ENCODE measurements at places on chromosomes 16 and 17. TPM values are rescaled to one million over a fixed set of nuclear protein-coding genes. Genes with fewer than 3 reads are reported as not detected.
A peak's percentile ranks its signal among the peaks of the same experiment; 100 is the strongest.

The CCNF gene
- total RNA-seq = 68.6 TPM

The DNAI2 gene
- 1.4 TPM for total RNA-seq

The ZFPM1 gene
- total RNA-seq = 13.8 TPM

The OTOP3 gene
- not detected for total RNA-seq

The TNK1 gene
- 5.5 TPM for total RNA-seq

The SEC14L5 gene
- total RNA-seq = not detected

The EMC8 gene
- 26.5 TPM for total RNA-seq

The MATCAP1 gene
- 31.9 TPM for total RNA-seq

- no peaks in the 10 kb centered on the region for H3K27me3 ChIP-seq
- no peak overlapping the region for H3K4me3 ChIP-seq
- H3K36me3 ChIP-seq = peaks cover 2% of the 10 kb centered on the region
- H3K4me1 ChIP-seq = peaks cover 14% of the 10 kb centered on the region
- DNase-seq = no peak
Observed at GRCh38 chr17:35729405-35729833, 2.0 kb upstream of the RASL10B start.

GRCh38 chr16:71439523-71439922 is 2.3 kb downstream of the TLE7 start:
- DNase-seq = no peak
- H3K4me3 ChIP-seq = no peak overlapping the region
- peaks cover 4% of the 10 kb centered on the region for H3K36me3 ChIP-seq
- peaks cover 21% of the 10 kb centered on the region for H3K27me3 ChIP-seq
- no peak overlapping the region for H3K27ac ChIP-seq
- H3K4me1 ChIP-seq = no peaks in the 10 kb centered on the region

DNA sequence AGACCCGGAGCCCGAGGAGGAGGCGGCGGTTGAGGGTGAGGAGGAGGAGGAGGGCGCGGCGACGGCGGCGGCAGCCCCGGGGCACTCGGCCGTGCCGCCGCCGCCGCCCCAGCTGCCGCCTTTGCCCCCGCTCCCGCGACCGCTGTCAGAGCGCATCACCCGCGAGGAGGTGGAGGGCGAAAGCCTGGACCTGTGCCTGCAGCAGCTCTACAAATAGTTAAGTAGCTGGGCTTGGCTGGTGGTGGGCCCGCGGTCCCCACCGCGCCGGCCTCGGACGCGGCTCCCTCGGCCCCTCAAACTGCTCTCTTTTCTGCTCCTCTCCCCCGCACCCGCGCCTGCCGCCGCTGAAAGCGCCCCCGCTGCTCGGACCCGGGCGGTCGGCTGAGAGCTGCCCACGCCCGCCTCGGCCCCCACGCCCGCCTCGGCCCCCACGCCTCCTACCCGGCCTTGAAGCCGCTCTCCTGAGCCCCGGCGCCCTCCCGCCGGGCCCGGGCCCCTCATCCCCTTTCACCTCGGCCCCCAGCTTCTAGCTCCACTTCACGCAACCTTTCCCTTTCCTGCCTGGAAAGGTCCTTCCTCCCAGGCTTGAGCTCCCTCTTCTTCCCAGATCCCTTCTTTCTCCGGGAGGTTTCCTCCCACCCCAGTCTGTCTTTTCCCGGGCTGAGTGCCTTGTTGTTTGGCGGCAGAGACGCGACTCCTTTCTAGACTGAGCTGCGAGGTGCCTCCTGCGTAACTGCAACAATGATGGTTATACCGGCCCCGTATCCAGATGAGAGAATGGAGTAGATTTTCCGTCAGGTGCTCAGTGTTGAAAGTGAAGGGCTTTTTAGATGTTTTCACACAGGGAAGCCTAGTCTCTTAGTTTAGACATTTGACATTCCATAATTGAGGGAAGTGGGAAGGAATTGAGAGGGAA is 850 bp downstream of the PPM1E start:
- peaks cover 52% of the 10 kb centered on the region for H3K27me3 ChIP-seq
- H3K27ac ChIP-seq = peak overlapping the region; percentile 39
- peaks cover 7% of the 10 kb centered on the region for H3K4me1 ChIP-seq
- H3K36me3 ChIP-seq = peaks cover 3% of the 10 kb centered on the region
- H3K4me3 ChIP-seq = peak overlapping the region; percentile 88

DNA sequence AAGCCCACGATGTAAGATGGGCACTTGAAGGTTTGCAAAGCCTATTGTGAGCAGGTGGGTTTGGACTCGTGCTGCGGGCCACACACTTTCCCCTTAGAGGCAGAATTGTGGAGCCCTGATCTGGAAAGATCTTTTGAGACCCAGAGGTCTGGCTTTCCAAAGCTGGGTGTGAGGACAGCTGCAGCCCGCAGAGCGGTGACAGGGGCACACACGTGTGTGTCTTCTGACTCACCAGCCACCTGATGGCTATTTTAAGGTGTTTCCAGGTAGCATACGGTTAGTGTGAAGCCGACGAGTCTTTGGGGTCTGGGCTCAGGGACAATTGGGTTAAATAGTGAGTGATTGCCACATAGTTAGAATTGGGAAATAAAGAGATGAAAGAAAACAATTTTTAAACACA is 108.9 kb upstream of the GSE1 start:
- DNase-seq = no peak
- no peak overlapping the region for H3K27ac ChIP-seq
- H3K4me1 ChIP-seq = no peaks in the 10 kb centered on the region
- H3K27me3 ChIP-seq = no peaks in the 10 kb centered on the region
- no peaks in the 10 kb centered on the region for H3K36me3 ChIP-seq

DNA sequence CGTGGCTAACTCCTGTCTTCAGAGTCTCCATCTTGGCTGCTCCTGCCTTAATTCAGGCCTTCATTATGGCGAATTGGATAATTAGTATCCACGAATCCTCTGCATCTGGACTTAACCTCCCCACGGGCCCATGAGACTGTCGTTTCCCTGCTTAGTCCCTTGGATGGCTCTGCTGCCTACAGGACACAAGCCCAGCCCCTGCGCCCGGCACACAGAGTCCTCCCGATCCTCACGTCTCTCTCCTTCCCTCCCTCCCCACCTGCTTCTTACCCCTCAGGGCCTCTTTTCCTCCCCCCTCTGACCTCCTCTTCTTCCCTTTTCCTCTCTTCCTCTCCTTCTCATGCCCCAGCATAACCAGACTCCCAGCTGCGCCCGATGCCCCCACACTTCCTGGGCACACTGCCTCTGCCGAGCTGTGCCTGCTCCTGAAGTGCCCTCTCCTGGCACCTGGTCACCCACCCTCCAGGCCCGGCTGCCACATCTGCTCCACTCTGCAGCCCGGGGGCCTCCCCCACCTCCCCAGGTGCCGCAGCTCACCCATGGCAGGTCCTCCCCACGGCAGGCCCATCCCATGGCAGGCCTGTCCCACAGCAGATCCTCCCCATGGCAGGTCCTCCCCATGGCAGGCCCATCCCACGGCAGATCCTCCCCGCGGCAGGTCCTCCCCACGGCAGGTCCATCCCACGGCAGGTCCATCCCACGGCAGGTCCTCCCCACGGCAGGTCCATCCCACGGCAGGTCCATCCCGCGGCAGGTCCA is 45.9 kb downstream of the RPH3AL start:
- no peak for DNase-seq
- no peak overlapping the region for H3K4me3 ChIP-seq
- H3K27me3 ChIP-seq = no peaks in the 10 kb centered on the region
- no peaks in the 10 kb centered on the region for H3K4me1 ChIP-seq

DNA sequence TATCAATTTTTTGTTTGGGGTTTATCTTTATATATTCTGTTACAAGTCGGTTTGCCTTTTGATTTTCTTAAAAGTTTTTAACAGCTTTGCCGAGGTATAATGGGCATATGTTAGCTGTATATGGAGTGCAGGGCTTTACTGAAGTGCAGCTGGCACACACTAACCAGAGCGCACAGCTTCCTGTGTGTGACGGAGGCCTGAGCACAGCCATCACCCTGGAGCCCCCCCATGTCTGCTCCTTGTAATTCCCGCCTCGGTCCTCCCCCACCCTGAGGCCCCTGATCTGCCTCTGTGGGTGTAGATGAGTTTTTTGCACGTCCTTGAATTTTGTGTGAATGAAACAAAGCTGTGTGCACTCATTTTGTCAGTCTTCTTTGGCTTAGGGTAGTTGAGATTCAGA is 60.1 kb upstream of the ZNF750 start:
- DNase-seq = no peak
- no peak overlapping the region for H3K27ac ChIP-seq
- peaks cover 7% of the 10 kb centered on the region for H3K4me1 ChIP-seq
- H3K27me3 ChIP-seq = no peaks in the 10 kb centered on the region

DNA sequence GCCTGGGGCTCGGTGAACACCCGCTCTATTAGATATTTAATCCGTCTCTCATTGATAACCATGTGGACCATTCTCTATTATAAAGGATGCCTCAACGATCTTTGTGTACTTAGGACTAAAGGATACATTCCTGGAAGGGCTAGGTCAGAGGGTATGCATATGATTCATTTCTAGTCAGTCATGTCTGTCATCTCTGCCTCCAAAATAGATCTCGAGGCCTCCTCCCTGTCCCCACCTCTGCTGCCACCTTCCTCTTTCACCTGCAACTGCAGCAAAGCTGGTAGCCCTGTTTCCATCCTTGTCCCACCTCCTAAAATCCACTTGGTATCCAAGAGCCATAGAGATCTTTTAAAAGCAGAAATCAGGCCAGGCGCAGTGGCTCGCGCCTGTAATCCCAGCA is 121.5 kb downstream of the KATNIP start:
- H3K27ac ChIP-seq = no peak overlapping the region
- H3K27me3 ChIP-seq = no peaks in the 10 kb centered on the region
- H3K36me3 ChIP-seq = no peaks in the 10 kb centered on the region

DNA sequence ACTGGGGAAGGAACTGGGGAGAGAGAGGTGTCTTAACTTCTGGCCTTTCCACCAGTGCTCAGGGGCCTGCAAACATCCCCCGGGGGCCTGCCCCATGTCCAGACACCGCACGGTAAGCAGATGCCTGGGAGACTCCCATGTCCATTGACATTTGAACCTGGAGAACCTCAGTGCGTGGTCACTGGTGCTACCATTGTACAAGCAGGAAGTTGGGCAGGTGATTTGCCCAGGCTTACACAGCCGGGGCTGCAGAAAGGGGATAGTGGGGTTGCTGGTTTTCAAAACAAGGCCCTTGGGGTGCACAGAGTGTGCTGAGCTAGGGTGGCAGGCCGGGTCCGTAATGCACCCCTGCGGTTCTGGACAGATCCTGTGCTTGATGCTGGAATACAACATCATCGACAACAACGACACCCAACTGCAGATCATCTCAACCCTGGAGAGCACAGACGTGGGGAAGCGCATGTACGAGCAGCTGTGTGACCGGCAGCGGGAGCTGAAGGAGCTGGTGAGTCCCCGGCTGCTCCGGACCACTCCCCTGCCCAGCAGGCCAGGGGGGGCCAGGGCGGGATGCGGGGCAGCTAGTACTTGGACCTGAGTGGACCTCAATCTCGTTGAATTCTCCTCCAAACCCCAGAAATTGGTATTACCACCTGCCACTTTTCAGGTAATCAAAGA is 77.7 kb upstream of the PLCG2 start:
- no peak for DNase-seq
- peaks cover 6% of the 10 kb centered on the region for H3K4me1 ChIP-seq
- H3K4me3 ChIP-seq = no peak overlapping the region
- H3K27ac ChIP-seq = peak overlapping the region; percentile 14
- peaks cover 2% of the 10 kb centered on the region for H3K36me3 ChIP-seq

- peaks cover 8% of the 10 kb centered on the region for H3K27me3 ChIP-seq
- H3K4me3 ChIP-seq = no peak overlapping the region
- no peaks in the 10 kb centered on the region for H3K4me1 ChIP-seq
- no peak for DNase-seq
Observed at GRCh38 chr17:81162491-81162890, 2.8 kb upstream of the PVALEF start.

DNA sequence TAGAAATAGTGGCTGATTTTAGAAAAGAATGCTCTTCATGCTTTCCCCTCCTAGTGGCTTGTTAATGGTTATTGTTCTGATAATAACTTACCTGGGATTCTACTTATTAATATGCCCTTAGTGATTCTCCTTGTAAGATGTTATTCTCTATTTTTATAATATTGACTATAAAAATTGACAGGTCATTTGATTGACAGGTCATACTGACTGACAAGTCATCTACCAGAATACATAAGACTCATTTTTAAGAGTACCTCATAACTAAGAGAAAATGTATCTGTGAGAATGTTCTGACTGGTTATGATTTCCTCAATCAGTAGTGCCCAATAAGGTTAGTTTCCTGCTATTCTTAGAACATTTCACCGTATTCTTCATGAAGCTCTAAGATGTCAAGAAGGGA is 8.6 kb upstream of the COX10 start:
- H3K27me3 ChIP-seq = no peaks in the 10 kb centered on the region
- no peak for DNase-seq
- H3K4me1 ChIP-seq = peaks cover 11% of the 10 kb centered on the region
- H3K27ac ChIP-seq = no peak overlapping the region
- H3K4me3 ChIP-seq = no peak overlapping the region
- H3K36me3 ChIP-seq = peaks cover 30% of the 10 kb centered on the region

GRCh38 chr17:74345433-74346241 is 16.0 kb downstream of the BTBD17 start:
- no peak overlapping the region for H3K27ac ChIP-seq
- no peaks in the 10 kb centered on the region for H3K36me3 ChIP-seq
- DNase-seq = no peak
- H3K27me3 ChIP-seq = peaks cover 23% of the 10 kb centered on the region
- H3K4me3 ChIP-seq = no peak overlapping the region
- no peaks in the 10 kb centered on the region for H3K4me1 ChIP-seq

DNA sequence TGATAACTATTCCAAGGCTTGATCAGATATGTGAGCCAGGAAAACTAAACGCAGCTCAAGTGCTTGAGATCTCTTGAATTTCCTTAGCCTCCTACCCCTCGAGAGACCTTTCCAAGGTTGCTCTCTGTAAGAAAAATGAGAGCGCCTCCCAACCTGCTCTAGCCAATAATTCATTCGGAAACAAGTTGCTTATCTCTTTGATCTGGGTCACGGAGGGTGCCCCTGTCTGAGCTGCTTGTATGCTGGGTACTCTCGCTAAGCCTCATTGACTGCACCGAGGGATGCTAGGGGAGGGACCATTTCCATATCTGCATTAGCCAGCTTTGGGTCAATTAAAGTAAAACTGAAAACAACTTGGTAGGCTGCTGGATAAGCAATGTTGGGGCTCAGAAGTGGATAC is 70.1 kb upstream of the SHISA6 start:
- no peak for DNase-seq
- no peak overlapping the region for H3K4me3 ChIP-seq
- H3K36me3 ChIP-seq = no peaks in the 10 kb centered on the region
- no peak overlapping the region for H3K27ac ChIP-seq
- H3K4me1 ChIP-seq = no peaks in the 10 kb centered on the region
- no peaks in the 10 kb centered on the region for H3K27me3 ChIP-seq

DNA sequence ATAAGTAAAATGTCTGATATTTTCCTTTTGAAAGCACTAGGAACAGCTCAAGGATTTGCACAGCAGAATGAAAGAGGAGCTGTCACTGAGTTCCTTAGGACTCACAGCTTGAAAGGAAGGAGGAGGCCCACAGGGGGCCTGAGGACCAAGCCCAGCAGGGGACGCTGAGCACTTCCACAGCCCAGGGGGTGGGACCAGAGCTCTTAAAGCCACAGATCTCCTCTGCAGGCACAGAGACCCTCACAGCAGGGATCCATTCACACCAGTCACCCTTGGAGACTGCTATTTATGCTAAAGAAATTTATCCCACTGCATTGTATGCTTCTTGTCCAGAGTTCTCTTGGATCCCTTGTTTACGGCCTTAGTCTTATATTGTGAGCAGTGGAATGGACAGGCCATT is 253.3 kb downstream of the STX8 start:
- no peak for DNase-seq
- no peaks in the 10 kb centered on the region for H3K4me1 ChIP-seq
- no peaks in the 10 kb centered on the region for H3K27me3 ChIP-seq
- H3K36me3 ChIP-seq = peaks cover 3% of the 10 kb centered on the region
- H3K27ac ChIP-seq = no peak overlapping the region

GRCh38 chr16:47778106-47778801 is 317.1 kb downstream of the PHKB start:
- DNase-seq = no peak
- no peaks in the 10 kb centered on the region for H3K27me3 ChIP-seq
- H3K36me3 ChIP-seq = no peaks in the 10 kb centered on the region
- no peak overlapping the region for H3K27ac ChIP-seq
- H3K4me1 ChIP-seq = peaks cover 23% of the 10 kb centered on the region
- no peak overlapping the region for H3K4me3 ChIP-seq

Data from activated T-cell treated with anti-CD3 and anti-CD28 coated beads, Interleukin-2, amount 50 U/mL, for 72 hours (primary cell).